T1000 (cell line): ENCODE measurements at places on chromosomes 4 and X.

DNA sequence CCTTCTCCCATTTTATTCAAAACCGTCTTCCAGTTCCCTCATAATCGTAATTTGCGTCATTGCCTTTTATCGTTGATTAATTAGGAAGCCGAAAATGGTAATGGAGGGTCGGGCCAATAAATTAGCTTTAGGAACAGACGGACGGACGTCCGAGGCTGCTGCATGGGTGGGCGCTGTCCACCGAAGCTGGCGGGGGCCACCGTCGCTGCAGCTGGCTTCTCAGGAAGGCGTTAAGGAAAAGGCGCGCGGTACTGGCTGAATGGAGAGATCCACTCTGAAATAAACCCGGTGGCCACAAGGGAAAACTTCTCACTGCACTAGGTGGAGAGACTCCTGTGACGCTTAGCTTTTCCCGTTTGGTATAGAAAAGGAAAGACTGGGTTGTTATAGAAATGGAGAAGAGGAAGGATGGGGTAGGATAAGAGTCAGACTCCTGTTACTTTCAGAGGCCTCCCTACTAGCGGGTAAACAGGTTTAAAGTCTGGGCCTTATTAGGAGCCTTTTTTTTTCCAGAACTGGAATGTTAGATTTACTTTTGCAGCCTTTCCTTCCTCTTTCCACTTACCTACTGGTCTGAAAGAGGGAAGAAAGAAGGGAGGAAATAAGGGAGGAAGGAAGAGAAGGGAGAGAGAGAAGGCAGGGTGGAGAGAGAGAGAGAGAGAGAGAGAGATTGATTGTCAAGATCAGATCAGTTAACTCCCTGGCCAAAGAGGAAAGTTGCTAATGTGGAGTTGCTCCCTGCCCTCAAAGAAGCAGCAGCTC, 11.3 kb upstream of the PRDM8 start:
- DNase-seq, result no peak

DNA sequence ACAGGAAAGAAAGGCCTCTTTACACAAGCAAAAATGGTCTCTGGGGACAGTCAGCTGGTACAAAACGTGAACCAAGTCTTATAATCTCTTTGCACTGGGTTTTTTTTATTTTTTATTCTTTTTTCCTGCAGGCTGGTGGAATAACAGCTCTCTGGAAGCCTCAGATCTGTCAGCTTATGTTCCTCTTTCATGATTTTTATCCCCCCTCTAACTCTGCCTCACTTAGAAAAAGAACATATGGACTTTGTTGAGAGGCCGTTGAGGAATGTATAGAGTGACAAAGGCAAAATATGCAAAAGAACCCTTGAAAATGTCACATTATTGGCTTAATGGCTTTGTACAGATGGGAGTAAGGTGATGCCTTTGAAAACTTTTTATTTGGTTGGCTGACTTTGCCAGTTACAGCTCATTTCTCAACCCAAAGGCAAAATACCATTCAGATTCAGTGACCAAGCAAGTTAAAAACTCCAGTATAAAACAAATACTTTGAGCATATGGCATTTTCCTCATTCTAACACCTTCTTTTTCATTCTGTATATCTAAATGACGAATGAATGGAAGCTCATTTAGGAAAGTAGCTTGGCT, 111.1 kb downstream of the RNF150 start:
- no peak for DNase-seq

DNA sequence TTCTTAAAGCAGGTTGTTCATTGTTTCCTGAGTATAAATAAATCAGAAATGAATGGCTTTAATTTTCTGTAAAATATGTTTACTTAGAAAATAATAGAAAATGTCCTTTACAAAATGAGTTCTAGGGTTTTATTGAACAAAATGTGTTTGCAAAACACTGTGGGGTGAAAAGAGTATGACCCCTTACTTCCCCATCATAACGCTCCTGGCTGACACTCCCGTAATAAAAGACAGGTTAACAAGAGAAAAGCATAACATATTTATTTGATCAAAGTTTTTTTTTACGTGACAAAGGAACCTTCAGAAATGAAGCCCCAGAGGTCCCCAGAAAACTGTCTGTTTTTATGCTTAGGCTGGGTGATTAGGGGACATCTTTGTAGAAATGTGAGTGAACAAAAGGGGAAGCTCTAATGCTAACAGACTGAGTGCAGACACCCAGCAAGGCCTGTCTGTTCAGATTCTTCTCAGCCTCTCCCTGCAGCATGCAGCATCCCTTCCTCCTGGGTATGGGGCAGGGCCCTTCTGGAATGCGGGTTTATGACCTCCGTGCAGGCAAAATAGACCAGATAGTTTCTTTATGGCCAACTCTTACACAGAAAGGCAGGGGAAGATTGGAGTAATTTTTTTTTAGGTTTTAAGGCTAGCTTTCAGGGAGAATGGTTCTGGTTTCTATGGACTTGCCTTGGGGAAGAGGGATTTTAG, 26.1 kb downstream of the ZFP42 start:
- DNase-seq, result no peak

GRCh38 chr4:42123071-42123644, 29.3 kb downstream of the BEND4 start:
- DNase-seq, result no peak

DNA sequence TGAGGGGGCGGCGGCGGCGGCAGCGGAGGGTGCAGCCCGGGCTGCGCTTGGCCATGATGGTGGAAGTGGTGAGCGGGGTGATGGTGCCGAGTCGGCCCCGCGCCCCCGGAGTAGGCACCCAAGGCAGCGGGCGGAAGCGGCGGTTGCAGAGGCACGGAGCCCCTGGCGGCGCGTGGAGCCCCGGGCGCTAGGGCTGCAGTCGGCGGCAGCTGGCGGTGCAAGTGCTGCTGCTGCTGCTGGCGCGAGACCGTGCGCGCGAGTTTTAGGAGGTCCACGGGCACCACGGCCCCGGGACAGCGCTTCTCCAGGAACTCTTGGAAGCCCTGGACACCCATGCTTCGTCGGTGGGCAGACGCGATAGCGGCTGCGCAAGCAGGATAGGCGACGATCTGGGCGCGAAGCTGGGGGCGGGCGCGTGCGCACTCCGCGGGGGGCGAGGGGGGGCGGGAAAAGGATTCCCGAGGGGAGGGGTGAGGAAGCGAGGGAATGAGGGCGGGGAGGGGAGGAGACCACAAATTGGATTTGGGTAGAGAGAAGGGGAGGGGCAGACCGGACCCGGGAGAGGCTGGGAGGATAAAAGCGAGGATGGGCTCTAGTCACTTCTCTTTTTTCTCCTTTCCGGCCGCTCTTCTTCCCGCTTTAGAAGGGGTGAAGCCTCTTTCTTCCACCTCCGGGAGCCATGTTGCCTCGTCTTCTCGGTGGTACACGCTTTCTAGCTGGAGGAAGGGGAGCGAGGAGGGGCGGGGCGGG, at the start of gene FAM120C:
TSS of gene FAM120C (minus strand) at position 391 of the 750 bp plus-strand sequence. CDS start at position 335, 56 bp downstream.
- peak; percentile 74 for DNase-seq

- DNase-seq, result no peak
These were observed 516.8 kb downstream of the RPA4 start for GRCh38 chrX:97400492-97400891.
